Umbilical cord (tissue), 2 donors: ENCODE measurements at places on chromosomes 6 and 20.

- peak; percentile 68 for DNase-seq
These were observed 30.4 kb upstream of the TRERF1 start for GRCh38 chr6:42482174-42482573.

DNA sequence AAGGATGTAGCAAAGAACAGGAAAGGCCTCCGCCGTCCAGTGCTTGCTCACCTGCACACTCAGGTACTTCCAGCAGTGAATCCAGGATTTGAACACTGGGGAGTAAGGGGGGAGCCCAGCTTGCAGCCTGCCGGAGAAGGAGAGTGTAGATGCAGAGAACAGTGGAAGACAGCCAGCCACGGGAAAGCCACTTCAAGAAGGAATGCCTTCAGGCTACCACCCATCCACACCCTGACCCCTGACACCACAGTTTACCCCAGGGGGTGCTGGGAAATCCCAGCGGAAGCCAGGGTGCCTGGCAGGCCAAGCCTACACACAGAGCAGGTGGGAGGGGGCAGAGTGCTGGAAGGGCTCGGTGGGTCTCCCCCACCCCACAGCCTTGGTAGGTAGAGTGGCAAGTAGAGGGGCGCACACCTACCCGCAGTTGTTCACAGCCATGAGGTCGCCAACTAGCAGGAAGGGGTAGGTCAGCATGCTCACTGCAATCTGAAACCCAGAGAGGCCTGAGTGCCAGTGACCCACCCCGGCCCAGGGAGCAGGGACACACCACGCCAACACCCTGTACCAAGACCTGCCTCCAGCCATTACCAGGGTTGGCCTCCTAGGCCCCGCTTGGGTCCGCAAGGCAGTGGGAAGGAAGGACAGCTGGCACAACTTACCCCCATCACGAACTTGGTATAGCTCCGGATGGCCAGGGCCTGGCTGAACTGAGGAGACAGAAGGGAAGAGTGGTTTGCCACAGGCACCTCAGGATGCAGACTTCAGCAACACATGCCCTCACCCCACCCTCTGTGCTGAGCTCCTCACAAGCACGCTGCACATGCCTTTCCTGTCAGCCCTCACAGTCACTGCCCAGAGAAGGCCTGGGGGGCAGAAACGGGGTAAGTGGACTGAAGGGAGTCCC, 15.7 kb downstream of the PI16 start:
- no peak for DNase-seq

DNA sequence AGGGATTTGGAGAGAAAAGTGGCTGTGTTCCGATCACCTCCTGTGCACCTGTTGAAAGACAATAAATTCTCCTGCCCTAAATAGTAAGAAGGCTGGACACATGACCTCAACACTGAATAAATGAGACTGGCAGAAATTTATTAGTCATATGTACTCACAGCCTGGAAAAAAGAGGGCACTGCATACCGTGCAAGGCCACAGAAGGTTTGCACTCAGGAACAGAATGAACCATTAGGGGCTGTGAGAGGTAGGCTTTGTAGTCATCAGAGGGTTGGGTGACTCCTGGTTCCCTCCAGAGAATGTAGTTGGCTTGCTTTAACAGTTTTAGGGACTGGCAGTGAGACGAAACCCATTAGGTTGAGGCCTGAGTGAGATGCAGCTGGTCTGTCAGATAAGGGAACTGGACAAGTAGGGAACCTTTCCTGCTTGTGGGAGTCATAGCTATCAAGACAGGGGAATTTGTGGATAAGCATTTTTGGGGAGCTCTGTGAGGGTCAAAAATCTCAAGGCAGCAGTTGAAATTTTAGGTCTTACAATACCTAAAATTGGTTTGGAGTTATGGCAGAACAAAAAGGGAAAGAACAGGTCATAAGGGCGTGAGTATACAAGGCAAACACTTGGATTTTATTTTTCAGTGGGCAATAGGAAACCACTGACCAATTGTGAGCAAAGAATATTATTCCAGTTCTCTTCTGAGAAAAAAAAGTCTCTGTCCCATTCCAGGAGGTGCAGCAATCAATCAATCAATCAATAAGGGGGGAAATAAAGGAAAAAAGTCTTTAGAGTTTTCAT, 67.9 kb upstream of the BTN3A2 start:
- DNase-seq: no peak

- no peak for DNase-seq
These were observed 911.4 kb upstream of the FLRT3 start for GRCh38 chr20:15248618-15249395.

- no peak for DNase-seq
These were observed 67.1 kb downstream of the FYN start for GRCh38 chr6:111806165-111806547.

DNA sequence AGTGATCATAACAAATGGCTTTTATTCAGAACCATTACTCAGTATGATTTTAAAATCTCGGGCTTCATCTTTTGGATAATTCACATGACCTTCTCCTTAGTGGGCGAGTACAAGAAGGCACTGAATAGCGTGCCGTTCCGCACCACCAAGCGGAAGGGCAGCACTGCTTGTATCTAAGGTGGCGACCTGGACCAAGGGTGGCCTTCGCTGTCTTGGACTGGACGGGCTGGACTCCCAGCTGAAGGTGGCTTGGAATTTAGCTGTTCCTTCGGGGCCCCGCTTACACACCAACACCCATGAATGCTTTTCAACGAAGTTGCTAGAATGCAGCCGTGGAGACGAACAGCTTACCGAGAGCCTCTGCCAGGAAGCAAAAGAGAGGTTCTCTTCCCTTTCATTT, 168.6 kb upstream of the AGPAT4 start:
- no peak for DNase-seq

- DNase-seq: no peak
These were observed 252.5 kb upstream of the NOX3 start for GRCh38 chr6:155708100-155708499.
